ENCODE measurements at places on chromosomes 6 and 20.
A peak's percentile ranks its signal among the peaks of the same experiment; 100 is the strongest.

DNA sequence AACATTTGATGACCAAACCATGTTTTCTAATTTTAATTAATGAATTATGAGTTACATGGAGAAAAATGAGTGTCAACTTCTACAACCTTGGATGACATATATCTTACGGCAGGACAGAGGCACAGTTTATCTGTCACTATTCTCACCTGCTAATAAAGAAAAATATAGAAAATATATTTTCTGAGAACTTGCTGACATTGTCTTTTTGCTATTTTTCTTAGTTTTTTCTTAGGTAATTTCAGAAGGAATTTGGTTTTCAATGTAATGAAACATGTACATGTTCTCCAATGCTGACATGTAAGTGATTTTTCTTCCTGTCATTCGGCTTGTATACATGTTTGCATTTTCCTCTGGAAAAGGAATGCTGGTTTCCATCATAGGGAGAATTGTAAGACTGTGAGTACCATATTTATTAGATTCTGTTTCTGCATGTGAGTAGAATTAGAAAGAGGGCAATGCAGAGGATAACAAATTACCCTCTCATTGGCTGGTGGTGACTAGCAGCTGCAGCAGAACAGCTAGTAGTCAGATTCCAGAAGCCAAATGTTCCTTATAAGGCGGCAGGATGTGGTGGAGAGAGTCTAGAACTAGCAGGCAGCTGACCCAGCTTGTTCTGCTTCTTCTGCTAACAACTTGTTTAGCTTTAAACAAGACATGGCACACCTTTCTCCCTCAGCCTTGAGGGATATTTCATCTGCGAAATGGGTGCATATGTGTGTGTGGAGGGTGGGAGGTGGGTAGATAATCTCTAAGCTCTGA lies 132.8 kb upstream of the SPACA1 start:
- no peak for DNase-seq
- H3K27ac ChIP-seq, result no peak overlapping the region
- H3K4me1 ChIP-seq, result no peaks in the 10 kb centered on the region
- no peak overlapping the region for H3K4me3 ChIP-seq
- peaks cover 31% of the 10 kb centered on the region for H3K27me3 ChIP-seq

GRCh38 chr6:13248994-13249393 lies 79.3 kb downstream of the TBC1D7 start:
- no peak overlapping the region for H3K4me3 ChIP-seq
- H3K36me3 ChIP-seq, result no peaks in the 10 kb centered on the region
- peaks cover 9% of the 10 kb centered on the region for H3K27me3 ChIP-seq
- H3K27ac ChIP-seq, result no peak overlapping the region

DNA sequence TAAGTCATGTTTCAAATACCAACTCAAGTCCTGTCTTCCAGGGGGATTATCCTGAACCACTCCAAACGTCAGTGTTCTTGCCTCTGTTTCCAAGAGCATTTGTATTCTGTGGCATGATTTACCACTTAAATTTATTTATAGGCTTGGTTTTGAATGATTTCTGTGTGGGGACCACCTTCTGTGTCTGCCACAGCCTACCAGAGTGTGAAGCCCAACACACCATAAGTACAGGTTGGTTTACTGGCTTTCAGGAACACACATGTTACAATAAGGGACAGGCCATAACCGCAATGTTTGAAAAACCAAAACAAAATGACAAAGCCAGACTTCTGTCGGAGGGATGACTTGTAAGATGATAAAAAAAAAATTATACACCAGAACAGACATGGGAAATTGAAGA lies 56.5 kb upstream of the MAP3K7 start:
- H3K36me3 ChIP-seq, result no peaks in the 10 kb centered on the region
- H3K27ac ChIP-seq, result no peak overlapping the region
- no peak overlapping the region for H3K4me3 ChIP-seq
- no peaks in the 10 kb centered on the region for H3K4me1 ChIP-seq

- no peaks in the 10 kb centered on the region for H3K4me1 ChIP-seq
- no peak for DNase-seq
- H3K27ac ChIP-seq, result no peak overlapping the region
These were observed 364.6 kb downstream of the GJA1 start for GRCh38 chr6:121800047-121800446.

DNA sequence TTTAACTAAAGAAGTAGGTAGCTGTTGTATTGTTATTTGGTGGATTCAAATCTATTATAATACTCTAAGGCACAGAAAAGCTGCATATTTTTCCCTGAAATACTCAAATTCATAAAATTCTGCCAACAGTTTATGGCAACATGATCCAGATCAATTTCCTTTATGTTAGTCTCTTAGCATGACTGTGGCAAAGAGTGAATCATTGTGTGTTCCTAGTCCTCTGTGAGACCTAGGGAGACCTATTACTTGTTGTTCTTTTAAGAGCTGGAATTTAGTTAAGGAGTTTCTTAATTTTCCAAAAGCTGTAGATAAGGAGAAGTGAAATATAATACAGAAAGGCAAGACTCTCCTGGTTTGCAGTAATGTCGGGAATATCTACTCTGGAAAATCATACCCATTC lies 149.6 kb downstream of the RIMS1 start:
- H3K27ac ChIP-seq, result no peak overlapping the region
- H3K36me3 ChIP-seq, result no peaks in the 10 kb centered on the region
- no peaks in the 10 kb centered on the region for H3K27me3 ChIP-seq

DNA sequence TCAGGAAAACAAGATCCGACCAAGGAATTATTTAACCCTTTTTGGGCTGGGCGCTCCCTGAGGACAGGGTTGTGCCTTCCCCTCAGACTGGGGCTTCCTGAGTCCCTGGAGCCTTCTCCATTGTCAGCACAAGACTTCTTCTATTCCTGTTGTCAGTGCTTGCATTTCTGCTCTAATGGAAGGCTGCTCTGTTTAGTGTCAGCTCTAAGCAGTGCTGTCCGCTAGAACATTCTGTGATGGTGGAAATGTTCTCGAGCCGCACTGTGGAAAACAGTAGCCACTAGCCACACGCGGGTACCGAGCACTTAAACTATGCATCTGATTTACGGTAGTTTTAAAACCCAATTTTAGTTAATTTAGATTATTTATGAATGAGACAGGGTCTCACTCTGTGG lies 64.0 kb downstream of the VEGFA start:
- H3K4me1 ChIP-seq, result no peaks in the 10 kb centered on the region
- H3K36me3 ChIP-seq, result no peaks in the 10 kb centered on the region

DNA sequence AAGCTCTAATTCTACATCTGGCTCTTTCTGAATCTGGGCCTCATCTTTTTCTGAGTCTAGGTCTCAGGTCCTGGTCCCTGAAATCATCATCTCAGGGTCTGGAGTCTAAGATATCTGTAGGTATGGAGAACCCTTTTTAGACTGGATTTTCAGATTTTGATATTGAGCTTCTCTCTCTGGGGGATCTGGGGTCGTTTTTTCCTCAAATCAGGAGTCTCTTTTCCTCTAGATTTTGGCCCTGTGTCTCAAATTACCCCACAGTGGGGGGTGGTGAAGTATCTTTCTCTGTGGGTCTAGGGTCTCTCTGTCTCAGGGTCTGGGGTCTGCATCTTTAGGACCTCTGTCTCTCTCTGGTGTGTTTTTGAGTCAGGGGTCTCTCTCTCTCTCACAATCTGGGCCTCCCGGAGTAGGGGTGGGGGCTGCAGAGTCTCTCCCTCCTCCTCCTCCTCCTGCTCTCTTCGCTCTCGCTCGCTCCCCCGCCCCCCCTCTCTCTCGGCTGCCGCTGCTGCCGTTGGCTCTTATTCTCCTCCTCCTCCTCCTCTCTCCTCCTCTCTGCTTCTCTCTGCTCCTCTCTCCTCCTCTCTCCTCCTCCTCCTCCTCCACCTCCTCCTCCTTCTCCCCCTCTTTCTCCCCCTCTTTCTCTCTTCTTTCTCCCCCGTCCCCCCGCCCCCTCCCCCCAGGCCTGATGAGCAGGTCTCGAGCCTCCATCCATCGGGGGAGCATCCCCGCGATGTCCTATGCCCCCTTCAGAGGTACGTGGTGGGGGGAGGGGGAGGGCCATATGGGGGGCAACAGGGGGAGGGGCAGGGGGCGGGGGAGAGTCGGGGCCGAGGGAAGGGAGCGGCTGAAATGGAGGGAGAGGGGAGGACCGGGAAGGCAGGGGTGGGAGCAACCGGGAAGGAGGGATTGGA lies at the start of gene SYNGAP1:
SYNGAP1 (plus strand) TSS at position 486 of the 911 bp plus-strand sequence; CDS start at position 686, 200 bp downstream.
- peak; percentile 68 for DNase-seq
- H3K36me3 ChIP-seq, result peaks cover 30% of the 10 kb centered on the region
- H3K27me3 ChIP-seq, result peaks cover 21% of the 10 kb centered on the region
- peak within 1 kb of the TSS; percentile 97 for H3K27ac ChIP-seq
- peaks cover 69% of the 10 kb centered on the region for H3K4me1 ChIP-seq
- H3K4me3 ChIP-seq, result peak within 1 kb of the TSS; percentile 92

DNA sequence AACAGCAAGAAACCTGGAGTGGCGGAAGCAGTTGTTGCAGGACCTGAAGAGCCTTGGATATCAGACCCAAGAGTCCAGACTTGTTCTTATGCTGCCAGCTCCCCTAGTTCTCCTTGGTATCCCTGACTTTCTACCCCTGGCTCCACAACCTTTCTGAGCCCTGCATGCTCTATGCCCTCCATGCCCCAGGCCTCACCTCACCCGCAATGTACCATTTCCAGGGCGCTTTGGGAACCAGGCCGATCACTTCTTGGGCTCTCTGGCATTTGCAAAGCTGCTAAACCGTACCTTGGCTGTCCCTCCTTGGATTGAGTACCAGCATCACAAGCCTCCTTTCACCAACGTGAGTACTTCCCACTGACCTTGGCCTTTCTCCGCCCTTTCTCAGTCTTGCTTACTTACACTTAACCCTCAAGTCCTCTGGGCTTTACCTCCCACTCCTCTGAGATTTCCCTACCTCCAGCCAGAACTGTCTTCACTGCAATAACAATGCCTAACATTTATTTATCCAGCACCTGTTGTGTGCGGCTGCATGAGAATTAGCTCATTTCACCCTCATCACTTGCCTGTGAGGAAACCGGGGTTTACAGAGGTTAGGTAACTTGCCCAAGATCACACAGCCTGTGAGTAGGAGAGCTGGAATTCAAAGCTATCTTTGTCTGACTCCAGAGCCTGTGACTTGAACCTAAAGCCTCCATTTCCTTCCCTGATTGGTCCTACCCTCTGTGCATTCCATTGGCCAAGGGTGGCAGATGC lies 2.3 kb downstream of the POFUT1 start:
- peak overlapping the region; percentile 12 for H3K4me3 ChIP-seq
- H3K36me3 ChIP-seq, result peaks cover 37% of the 10 kb centered on the region
- peaks cover 58% of the 10 kb centered on the region for H3K4me1 ChIP-seq

GRCh38 chr6:134138226-134138975 lies 86.0 kb upstream of the SLC2A12 start:
- DNase-seq, result no peak
- no peaks in the 10 kb centered on the region for H3K36me3 ChIP-seq
- H3K4me3 ChIP-seq, result no peak overlapping the region
- no peak overlapping the region for H3K27ac ChIP-seq
- H3K4me1 ChIP-seq, result no peaks in the 10 kb centered on the region

- DNase-seq, result no peak
- peaks cover 73% of the 10 kb centered on the region for H3K27me3 ChIP-seq
- no peak overlapping the region for H3K27ac ChIP-seq
- H3K4me3 ChIP-seq, result no peak overlapping the region
- no peaks in the 10 kb centered on the region for H3K4me1 ChIP-seq
These were observed 7.8 kb upstream of the PLTP start for GRCh38 chr20:45919542-45920399.

- peaks cover 72% of the 10 kb centered on the region for H3K27me3 ChIP-seq
- H3K4me3 ChIP-seq, result no peak overlapping the region
- no peak overlapping the region for H3K27ac ChIP-seq
These were observed 3.2 kb upstream of the PPP1R3G start for GRCh38 chr6:5081955-5082354.

DNA sequence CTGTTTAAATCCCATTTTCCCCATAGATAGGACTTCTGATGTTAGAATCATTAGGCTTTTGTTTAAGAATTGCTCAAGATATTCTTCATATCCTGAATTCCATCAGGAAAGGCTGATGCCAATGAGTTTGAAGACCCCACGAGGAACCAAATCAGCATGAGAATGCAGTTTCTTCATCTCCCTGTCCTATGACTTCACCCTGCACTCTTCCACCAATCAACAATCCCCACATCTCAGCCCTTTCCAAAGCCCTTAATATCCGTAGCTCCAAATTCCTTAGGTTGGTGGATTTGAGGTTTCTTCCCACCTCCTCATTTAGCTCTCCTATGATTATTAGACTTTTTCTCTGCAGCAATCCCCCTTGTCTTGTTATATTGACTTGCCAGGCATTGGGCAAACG lies 88.3 kb upstream of the PRND start:
- DNase-seq, result no peak
- no peak overlapping the region for H3K27ac ChIP-seq
- H3K36me3 ChIP-seq, result no peaks in the 10 kb centered on the region
- peaks cover 43% of the 10 kb centered on the region for H3K27me3 ChIP-seq
- no peaks in the 10 kb centered on the region for H3K4me1 ChIP-seq

DNA sequence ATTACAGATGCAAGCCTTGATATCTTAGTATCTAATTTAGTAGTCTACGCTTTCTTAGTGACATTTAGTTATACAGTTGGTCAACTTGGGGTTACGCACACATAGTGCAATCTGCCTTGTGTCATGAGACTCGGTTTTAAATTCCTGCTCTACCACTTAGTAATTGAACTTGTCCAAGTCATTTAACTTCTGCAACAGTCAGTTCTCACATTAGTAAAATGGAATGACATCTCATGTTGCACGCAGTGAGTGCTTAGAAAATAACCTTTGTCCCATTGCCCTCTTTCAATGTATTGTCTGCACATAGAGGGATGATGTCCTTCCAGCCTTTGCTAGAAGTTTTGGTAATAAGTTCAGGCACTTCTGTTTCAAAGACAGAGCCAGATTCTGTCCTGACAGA lies 48.6 kb downstream of the TMEM170B start:
- peaks cover 7% of the 10 kb centered on the region for H3K27me3 ChIP-seq
- no peaks in the 10 kb centered on the region for H3K4me1 ChIP-seq
- H3K4me3 ChIP-seq, result no peak overlapping the region

GRCh38 chr6:37680668-37681067 lies 17.0 kb downstream of the MDGA1 start:
- H3K4me3 ChIP-seq, result no peak overlapping the region
- H3K36me3 ChIP-seq, result no peaks in the 10 kb centered on the region
- DNase-seq, result no peak

DNA sequence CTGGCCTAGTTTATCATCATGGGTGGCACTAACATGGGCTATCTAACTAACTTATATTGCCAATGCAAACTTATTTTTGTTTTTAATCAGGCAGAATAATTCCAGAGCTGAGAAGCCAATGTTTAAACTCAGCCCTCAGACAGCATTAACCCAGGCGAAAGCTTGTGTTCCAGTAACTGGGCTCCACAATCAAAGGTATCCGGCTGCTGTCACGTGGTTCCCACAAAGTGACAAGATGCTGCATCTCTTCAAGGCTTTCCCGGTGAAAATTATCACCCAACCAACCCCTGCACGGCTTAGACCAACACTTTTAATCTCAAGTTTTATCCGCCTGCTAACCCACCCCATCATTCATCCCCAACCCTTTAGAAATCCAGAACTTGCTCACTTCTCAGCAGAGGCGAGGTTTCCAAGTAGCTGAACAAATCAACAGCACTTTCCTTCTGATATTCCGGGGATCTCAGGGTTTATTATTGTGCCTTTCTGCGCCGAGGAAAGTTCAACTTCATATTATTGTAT lies 885 bp downstream of the MTCL3 start:
- H3K4me1 ChIP-seq, result peaks cover 47% of the 10 kb centered on the region
- peak overlapping the region; percentile 63 for H3K4me3 ChIP-seq
- no peak overlapping the region for H3K27ac ChIP-seq
- H3K27me3 ChIP-seq, result peaks cover 58% of the 10 kb centered on the region
- H3K36me3 ChIP-seq, result peaks cover 3% of the 10 kb centered on the region

- H3K27ac ChIP-seq, result no peak overlapping the region
- no peak for DNase-seq
- H3K27me3 ChIP-seq, result peaks cover 56% of the 10 kb centered on the region
- H3K4me3 ChIP-seq, result no peak overlapping the region
- no peaks in the 10 kb centered on the region for H3K36me3 ChIP-seq
- H3K4me1 ChIP-seq, result no peaks in the 10 kb centered on the region
These were observed 6.9 kb downstream of the RIMS4 start for GRCh38 chr20:44803383-44803941.
